ENCODE measurements at places on chromosomes 2 and 18.
A peak's percentile ranks its signal among the peaks of the same experiment; 100 is the strongest.

GRCh38 chr2:134227666-134228065 is 26.2 kb upstream of the MGAT5 start:
- no peak for DNase-seq

- no peak for DNase-seq
Measured at GRCh38 chr2:28340312-28341202, 52.1 kb upstream of the FOSL2 start.

DNA sequence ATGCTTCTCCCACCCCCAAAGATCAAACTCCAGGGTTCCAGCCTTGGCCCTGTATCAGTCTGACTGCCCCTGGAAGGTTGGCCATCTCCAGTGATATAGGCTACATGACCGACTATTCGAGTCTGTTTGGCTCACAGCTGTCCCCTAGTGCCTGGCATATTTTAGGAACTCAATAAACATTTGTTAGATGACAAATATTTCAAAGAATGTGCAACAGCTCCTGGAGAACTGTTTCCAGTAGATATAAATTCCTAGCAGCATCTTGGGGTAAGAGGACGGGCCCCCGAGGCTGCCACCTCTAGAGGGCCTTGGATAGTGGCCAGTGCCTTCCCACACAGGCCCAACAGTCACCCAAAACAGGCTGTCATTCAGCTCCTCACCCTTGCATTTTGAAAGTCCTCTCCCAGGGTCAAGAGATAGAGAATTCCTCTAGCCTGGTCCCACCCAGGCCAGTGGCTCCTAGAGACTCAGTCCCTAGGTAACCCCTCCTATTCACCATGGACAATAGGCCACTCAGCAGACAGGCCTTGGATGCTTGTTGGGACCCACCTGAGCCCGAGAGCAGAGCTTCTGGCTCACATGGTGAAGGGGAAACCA is 45.1 kb upstream of the ATP6V1B1 start:
- DNase-seq = no peak

GRCh38 chr2:18719978-18720775 is 130.8 kb upstream of the NT5C1B start:
- peak; percentile 57 for DNase-seq

DNA sequence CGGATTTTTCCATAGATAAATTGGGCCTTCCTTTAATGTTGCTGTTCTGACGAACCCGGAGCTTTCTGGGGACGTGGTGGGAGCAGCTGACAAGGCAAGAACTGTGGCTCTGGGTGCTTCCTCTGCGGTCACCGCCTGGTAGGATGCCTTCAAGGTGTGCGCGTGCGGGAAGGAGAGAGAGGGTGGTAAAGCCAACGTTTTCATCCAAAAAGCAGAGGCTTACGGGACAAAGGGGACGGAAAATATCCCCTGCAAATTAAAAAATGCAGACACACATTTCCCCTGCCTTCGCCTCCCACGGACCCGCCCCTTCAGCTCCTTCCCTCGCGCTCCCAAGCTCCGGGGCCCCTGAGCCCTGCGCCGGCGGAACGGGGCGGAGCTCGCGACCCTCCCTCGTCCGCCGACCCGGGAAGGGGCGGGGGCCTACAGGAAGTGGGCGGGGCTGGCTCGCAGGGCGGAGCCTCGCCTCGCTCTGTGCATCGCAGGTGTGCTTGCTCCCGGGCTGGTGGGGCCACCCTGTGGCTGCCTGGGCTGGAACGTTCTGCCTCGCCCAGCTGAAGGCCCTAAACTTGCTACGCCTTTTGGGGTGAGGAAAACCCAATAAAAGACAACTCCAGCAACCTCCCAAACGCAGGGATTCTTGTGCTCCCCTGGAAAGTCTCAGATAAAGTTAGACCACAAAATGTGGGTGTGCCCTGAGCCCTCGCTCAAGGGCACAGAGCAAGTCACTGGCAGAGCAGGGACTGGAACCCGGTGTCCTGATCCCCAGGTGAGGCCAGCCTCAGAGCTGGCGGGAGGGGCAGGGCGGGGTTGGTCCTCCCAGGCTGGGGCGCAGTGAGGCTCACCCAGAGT is 25.4 kb upstream of the SLC66A3 start:
- no peak for DNase-seq

- DNase-seq = no peak
Measured at GRCh38 chr18:45678441-45678840, 45.5 kb upstream of the SLC14A1 start.

Measured in pulmonary artery endothelial cell (primary cell).